ENCODE measurements at places on chromosomes 3 and 15.

- DNase-seq: no peak
Observed at GRCh38 chr3:14646131-14646573, 5.4 kb upstream of the CCDC174 start.

DNA sequence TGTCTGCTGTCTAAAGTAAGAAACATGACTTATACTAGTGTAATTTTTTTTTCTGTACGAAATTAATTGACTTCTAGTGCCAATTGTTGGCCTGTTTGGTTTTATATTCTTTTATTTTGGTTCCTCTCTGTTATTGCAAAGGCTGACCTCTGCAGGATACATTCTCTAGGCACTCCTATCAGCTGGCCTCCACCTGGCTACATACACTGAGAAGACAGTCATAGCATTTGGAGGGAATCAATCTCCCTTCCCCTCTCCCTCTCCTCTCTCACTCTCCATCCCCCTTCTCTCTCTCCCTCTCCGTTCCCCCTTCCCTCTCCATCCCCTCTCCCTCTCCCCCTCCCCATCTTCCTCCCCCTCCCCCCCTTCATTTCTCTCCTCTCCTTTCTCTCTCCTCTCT, 116.7 kb downstream of the MCTP2 start:
- peak; percentile 6 for DNase-seq

DNA sequence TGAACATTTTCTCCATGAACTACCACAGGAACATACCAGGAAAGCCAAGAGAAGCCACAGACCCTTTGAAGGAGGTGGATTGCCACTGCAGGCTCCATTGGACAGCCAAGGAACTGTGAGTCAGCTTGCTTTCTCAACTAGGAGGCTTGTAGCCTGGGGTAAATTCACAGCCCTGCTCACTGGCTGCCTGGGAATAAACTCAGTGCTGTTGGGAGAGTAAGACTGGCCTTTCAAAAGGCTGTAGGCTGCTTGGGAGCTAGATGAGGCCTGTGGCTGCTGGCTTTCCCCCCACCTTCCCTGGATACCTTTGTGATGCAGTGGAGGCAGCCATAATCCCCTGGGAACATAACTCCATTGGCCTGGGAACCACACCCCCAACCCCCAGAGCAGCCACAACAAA, 223.5 kb upstream of the RBMS3 start:
- DNase-seq: no peak

- DNase-seq: no peak
Observed at GRCh38 chr3:134722969-134723368, 72.1 kb upstream of the EPHB1 start.

DNA sequence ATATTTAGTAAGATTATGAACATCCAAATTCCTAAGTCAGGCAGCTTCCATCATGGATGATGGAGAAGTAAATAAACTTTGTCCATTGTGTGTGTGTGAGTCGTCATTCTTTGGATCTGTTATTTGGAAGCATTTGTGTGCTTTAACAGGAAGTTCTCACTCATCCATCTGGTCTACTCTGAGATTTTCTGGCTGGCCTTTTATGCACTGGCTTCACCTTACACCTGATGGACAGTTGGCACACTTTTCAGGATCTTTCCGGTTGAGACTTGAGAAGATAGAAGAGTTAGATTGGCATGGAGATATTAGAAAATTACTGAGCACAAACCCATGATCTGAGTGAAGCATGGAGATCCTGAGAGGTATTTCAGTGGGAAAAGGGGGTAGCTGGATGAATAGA, 12.6 kb downstream of the SYNPR start:
- DNase-seq: no peak

- DNase-seq: no peak
Observed at GRCh38 chr3:112931736-112932521, 43.0 kb downstream of the CD200R1 start.

- DNase-seq: no peak
Observed at GRCh38 chr3:48694610-48695392, 9.1 kb upstream of the NCKIPSD start.

DNA sequence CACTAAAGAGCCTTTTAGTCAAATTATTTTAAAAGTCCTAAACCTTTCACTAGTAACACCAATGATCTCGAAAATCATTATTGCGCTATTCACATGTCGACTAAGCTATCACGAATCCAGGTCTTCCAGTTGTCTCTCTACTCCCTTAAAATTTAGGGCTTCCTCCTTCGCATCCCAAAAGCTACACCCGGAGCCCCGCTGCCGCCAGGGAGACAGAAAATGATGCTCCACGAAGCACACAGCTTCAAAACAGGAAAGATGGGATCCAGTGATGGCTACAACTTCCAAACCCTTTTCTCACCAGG, 253 bp downstream of the IFT80 start:
- DNase-seq: no peak

- peak; percentile 49 for DNase-seq
Observed at GRCh38 chr3:50237133-50237651, 1.2 kb downstream of the GNAI2 start.

DNA sequence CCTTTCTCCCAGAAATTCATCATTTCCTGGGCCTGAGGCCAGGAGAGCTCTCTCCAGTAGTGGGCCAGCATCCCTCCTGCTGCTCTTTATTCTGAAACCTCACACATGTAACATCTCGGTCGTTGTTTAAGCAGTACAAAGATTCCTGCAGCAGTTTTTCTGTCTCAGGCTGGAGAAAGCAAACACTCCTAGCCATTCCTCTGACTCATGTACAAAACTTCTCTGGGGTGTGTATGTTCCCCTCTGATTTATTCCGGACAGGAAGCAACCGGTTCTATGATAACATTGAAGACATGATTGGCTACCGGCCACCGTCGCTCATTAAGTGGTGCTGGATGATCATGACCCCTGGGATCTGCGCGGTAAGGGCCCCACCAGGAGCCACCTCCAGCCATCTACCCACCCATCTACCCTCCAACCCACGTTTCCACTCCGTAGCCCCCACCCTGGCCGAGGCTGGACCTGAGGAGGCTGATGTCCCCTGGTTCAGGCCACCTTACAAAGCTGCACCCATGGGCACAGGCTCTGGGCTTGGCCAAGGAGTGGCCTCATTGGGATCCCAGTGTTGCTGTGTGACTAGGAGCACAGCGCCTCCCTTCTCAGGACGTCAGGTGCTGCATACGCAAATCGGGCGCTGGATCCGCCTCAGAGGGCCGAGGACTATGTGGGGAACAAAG, 58.6 kb upstream of the SLC6A1 start:
- no peak for DNase-seq

- no peak for DNase-seq
Observed at GRCh38 chr3:50819882-50820281, 145.2 kb downstream of the DOCK3 start.

DNA sequence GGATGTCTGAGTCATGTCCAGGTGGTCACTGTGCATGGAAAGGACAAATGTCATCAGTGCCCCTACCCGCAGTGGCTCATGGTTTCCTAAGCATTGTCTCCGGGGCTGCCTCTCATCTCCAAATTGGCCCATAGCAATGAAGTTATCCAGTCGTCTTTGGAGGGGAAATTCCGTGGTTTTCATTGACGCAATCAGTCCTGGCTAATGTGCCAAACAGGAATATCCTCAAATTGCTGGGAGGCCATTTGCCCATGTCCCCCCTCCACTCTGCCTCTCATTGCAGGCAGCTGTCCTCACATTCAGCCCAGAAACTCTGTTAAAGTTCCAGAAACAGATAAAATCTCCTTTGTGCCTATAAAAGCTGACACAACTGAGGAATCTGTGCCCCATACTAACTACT, 81.6 kb downstream of the MCTP2 start:
- no peak for DNase-seq

GRCh38 chr3:172562871-172563865, 39.9 kb upstream of the TNFSF10 start:
- no peak for DNase-seq

- no peak for DNase-seq
Observed at GRCh38 chr3:135865553-135865952, 100.0 kb upstream of the PPP2R3A start.

GRCh38 chr15:89121414-89121813, 33.2 kb downstream of the ABHD2 start:
- DNase-seq: no peak

GRCh38 chr3:183116025-183116614, 16.8 kb upstream of the MCCC1 start:
- DNase-seq: peak; percentile 99

All from NAMALWA (cell line).